Lower lobe of right lung (tissue), 2 donors: ENCODE measurements at places on chromosomes 3 and 15. TPM values are rescaled to one million over a fixed set of nuclear protein-coding genes. Genes with fewer than 3 reads are reported as not detected.

DNA sequence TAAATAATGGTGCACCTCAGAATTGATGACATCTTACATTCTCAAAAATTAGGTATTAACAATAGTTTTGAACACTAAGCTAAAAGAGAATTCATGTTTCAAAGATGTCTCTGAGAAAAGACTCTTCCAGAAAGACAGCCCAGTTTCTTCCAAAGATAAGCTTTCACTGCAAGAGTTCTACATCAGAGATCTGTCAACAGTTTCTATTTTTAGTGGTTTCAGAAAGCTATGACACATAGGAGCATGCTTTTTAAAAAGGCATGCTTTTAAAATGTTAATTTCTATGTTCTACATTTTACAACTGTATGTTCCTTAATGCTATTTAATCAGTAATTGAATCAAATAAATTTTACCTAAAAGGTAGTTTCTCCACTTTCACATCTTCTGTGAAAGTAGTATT lies 88.2 kb downstream of the PLOD2 start:
- DNase-seq = no peak
- peaks cover 8% of the 10 kb centered on the region for H3K36me3 ChIP-seq
- H3K27me3 ChIP-seq = no peaks in the 10 kb centered on the region
- H3K4me3 ChIP-seq = no peak overlapping the region
- no peaks in the 10 kb centered on the region for H3K4me1 ChIP-seq

GRCh38 chr3:67377299-67377698 lies 277.1 kb downstream of the SUCLG2 start:
- no peaks in the 10 kb centered on the region for H3K27me3 ChIP-seq
- H3K36me3 ChIP-seq = peaks cover 5% of the 10 kb centered on the region
- no peak overlapping the region for H3K4me3 ChIP-seq
- DNase-seq = no peak
- no peak overlapping the region for H3K27ac ChIP-seq
- H3K4me1 ChIP-seq = no peaks in the 10 kb centered on the region

DNA sequence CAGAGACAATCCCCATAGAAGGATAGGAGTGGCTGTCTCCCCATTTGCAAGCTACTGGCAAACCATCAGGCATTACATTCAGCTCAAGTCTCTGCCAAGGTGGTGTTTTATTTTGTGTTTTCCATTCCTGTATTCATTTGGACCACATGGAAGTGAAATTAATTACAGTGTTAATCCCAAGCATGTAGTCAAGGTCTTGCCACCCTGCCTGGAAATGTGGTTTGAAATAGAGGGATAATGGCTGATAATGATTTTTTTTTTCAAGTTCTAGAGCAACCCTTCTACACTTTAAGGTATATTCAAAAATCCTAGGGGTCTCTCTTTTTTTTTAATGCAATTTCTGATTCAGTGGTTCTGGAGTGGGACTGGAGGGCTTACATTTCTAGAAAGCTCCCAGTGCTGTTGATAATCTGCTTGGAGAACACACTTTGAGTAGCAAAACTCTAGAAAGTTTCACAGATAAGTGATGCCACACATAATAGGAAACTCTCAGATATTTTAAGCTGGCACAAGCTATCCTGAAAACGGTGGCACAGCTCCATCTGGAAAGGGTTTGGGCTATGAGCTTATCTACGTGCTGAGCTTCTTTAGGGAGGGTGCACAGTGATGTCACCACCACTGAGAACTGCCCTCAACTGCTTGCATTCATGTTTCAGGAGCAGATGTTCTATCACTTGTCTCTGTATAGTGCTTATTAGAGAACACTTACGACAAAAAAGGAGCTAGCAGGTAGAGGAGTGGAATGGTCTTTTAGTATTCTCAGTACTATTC lies 140.1 kb upstream of the IL12A start:
- DNase-seq = no peak
- no peaks in the 10 kb centered on the region for H3K36me3 ChIP-seq
- H3K4me1 ChIP-seq = peaks cover 42% of the 10 kb centered on the region
- no peaks in the 10 kb centered on the region for H3K27me3 ChIP-seq
- H3K4me3 ChIP-seq = no peak overlapping the region

GRCh38 chr3:187973977-187974870 lies 179.7 kb upstream of the LPP start:
- no peak overlapping the region for H3K27ac ChIP-seq
- H3K4me3 ChIP-seq = no peak overlapping the region
- no peaks in the 10 kb centered on the region for H3K4me1 ChIP-seq
- no peaks in the 10 kb centered on the region for H3K27me3 ChIP-seq

- peak overlapping the region; percentile 93 for H3K27ac ChIP-seq
- H3K4me1 ChIP-seq = peaks cover 100% of the 10 kb centered on the region
- no peaks in the 10 kb centered on the region for H3K27me3 ChIP-seq
- no peaks in the 10 kb centered on the region for H3K36me3 ChIP-seq
- peak overlapping the region; percentile 39 for H3K4me3 ChIP-seq
These were observed 37.8 kb downstream of the KLF13 start for GRCh38 chr15:31364301-31365031.

- peaks cover 21% of the 10 kb centered on the region for H3K4me1 ChIP-seq
- H3K27me3 ChIP-seq = no peaks in the 10 kb centered on the region
- no peak for DNase-seq
- peaks cover 16% of the 10 kb centered on the region for H3K36me3 ChIP-seq
These were observed 20.5 kb downstream of the MGLL start for GRCh38 chr3:127801731-127802313.

GRCh38 chr3:150535204-150535603 lies 11.1 kb downstream of the SERP1 start:
- DNase-seq = peak; percentile 53
- no peak overlapping the region for H3K4me3 ChIP-seq
- no peaks in the 10 kb centered on the region for H3K27me3 ChIP-seq
- no peaks in the 10 kb centered on the region for H3K4me1 ChIP-seq
- H3K27ac ChIP-seq = no peak overlapping the region

DNA sequence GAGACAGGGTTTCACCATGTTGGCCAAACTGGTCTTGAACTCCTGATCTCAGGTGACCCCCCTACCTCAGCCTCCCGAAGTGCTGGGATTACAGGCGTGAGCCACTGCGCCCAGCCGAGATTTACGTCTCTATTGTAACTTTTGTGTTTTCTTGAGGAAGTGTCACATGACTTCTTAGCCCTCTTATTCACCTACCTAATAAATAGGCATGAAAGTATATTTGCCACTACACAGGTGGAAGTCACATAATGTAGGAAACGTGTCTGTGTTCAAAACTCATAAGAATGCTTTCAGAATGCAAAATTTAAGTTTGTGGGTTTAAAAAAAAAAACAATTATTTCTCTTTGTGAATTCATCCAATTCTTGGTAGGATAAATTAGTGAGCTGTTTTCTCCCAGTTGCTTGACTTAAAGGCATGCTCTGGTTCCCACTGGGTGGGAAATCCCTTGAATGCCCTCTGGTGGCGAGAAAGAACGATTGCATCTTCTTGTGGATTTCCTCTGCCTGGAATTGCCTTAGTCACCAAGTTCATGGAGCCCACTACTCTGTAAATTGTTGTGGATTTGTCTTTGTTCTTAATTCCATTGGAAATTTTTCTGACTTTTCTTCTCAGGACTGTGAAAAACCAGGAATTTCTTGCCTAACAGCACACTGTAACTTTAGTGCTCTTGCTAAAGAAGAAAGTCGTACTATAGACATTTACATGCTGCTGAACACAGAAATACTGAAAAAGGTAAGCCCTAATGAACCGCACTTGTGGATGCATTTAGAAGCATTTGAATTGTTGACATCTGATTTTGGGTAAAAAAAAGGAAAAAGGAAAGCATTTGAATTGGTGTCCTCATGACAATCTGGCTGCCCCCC lies 82.2 kb upstream of the CTDSPL start:
- peaks cover 15% of the 10 kb centered on the region for H3K4me1 ChIP-seq
- no peak for DNase-seq
- no peaks in the 10 kb centered on the region for H3K27me3 ChIP-seq
- H3K36me3 ChIP-seq = no peaks in the 10 kb centered on the region
- no peak overlapping the region for H3K4me3 ChIP-seq
- no peak overlapping the region for H3K27ac ChIP-seq

GRCh38 chr3:127865941-127866340 lies 43.6 kb upstream of the MGLL start:
- no peaks in the 10 kb centered on the region for H3K36me3 ChIP-seq

- no peaks in the 10 kb centered on the region for H3K27me3 ChIP-seq
- H3K4me3 ChIP-seq = no peak overlapping the region
- H3K36me3 ChIP-seq = no peaks in the 10 kb centered on the region
- no peak for DNase-seq
- H3K27ac ChIP-seq = no peak overlapping the region
These were observed 155.3 kb downstream of the NR1I2 start for GRCh38 chr3:119937229-119937628.

DNA sequence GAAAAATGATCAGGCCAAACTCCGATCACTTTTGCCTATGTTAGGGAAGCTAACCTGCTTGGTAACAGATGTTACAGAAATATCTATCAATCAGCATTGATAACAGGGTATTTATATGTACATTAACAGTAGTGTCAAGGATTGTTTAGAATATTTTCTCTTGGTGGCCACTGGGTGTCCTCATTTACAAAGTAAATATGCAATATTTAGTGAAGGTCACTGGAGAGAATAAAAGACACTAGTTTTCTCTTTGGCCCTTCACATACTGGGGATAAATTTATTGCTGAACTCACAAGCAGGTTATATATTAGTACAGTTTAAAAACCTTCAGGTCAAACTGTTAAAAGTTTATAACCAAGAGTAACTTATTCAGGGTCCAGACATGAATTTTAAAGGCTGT lies 69.0 kb downstream of the TIGIT start:
- H3K4me1 ChIP-seq = peaks cover 3% of the 10 kb centered on the region
- H3K27ac ChIP-seq = no peak overlapping the region
- H3K36me3 ChIP-seq = no peaks in the 10 kb centered on the region
- no peaks in the 10 kb centered on the region for H3K27me3 ChIP-seq
- H3K4me3 ChIP-seq = no peak overlapping the region
- DNase-seq = no peak

- H3K4me3 ChIP-seq = no peak overlapping the region
- H3K36me3 ChIP-seq = no peaks in the 10 kb centered on the region
- H3K27me3 ChIP-seq = no peaks in the 10 kb centered on the region
These were observed 1017.2 kb downstream of the TUSC7 start for GRCh38 chr3:117726776-117727175.

DNA sequence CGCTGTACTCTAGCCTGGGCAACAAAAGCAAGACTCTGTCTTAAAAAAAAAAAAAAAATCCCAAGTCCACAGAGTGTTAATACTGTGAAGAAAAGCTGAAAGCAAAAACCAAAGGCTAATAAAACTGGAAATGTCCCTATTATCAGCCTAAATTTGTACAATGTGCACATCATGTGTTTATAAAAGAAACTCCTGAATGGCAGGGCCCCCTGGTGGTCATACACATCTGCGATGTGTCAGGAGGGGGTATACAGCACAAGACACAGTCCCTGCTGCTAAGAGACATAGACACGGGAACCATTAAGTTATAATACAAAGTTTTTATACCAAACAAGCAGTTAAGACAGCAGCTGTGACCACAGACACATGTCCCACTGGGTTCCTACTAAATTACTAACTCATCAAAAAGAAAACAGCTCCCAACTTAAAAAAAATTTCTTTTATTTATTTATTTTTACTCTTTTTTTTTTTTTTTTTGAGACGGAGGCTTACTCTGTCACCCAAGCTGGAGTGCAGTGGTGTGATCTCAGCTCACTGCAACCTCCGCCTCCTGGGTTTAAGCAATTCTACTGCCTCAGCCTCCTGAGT lies 31.0 kb downstream of the IDH2 start:
- no peak overlapping the region for H3K4me3 ChIP-seq
- peaks cover 26% of the 10 kb centered on the region for H3K4me1 ChIP-seq
- H3K27ac ChIP-seq = peak overlapping the region; percentile 41
- peaks cover 70% of the 10 kb centered on the region for H3K36me3 ChIP-seq
- DNase-seq = peak; percentile 87

DNA sequence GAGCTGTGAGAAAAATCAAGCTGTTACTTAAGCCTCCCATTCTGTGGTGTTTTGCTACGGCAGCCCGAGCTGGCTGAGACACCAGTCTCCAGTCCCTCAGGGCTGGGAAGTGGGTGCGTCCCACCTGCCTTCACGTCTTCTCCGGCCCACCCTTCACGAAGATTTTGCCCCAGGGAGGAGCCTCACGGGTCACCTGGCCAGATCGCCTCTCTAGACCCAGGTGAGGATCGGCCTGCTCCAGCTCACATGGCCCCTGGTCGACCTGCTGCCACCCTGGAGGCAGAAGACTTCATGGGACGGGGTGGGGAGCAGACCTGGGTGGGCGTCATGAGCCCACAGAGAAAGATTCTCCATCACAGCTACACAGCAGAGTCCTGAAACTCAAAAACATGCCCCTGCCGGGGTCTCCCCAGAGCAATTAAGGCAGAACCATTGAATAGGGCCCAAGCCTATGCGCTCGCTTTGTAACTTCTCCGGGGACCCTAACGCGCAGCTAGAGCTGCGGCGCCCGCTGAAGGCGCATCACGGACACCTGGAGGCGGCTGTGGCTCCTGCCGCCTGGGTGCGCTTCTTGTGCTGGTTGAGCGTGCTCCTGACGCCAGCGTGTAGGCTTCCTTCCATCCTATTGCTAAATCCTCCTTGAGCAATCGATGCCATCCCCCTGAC lies 92.6 kb upstream of the ALDH1A3 start:
- H3K27me3 ChIP-seq = no peaks in the 10 kb centered on the region
- DNase-seq = no peak
- no peaks in the 10 kb centered on the region for H3K36me3 ChIP-seq

- H3K4me1 ChIP-seq = peaks cover 15% of the 10 kb centered on the region
- peak overlapping the region; percentile 20 for H3K4me3 ChIP-seq
- no peaks in the 10 kb centered on the region for H3K36me3 ChIP-seq
- peak overlapping the region; percentile 37 for H3K27ac ChIP-seq
- no peak for DNase-seq
- no peaks in the 10 kb centered on the region for H3K27me3 ChIP-seq
These were observed 7.3 kb upstream of the ZBTB38 start for GRCh38 chr3:141360888-141361598.

GRCh38 chr15:60583946-60584345 lies 105.0 kb upstream of the ICE2 start:
- H3K27me3 ChIP-seq = no peaks in the 10 kb centered on the region
- no peak overlapping the region for H3K4me3 ChIP-seq
- H3K27ac ChIP-seq = peak overlapping the region; percentile 5

- H3K36me3 ChIP-seq = no peaks in the 10 kb centered on the region
- no peaks in the 10 kb centered on the region for H3K4me1 ChIP-seq
- no peak overlapping the region for H3K27ac ChIP-seq
- H3K27me3 ChIP-seq = no peaks in the 10 kb centered on the region
- no peak for DNase-seq
- H3K4me3 ChIP-seq = no peak overlapping the region
These were observed 106.3 kb downstream of the STAG1 start for GRCh38 chr3:136645915-136646314.

The LMOD3 gene
- 0.12 TPM for total RNA-seq

The SKOR1 gene
- 0.41 TPM for total RNA-seq

The ROPN1 gene
- total RNA-seq = not detected

The ABHD10 gene
- total RNA-seq = 29.3 TPM

The MUC20 gene
- 14.3 TPM for total RNA-seq

The CFAP100 gene
- 21.5 TPM for total RNA-seq

The TIPIN gene
- 6.9 TPM for total RNA-seq

The GRK7 gene
- not detected for total RNA-seq

The LIPC gene
- total RNA-seq = 1.0 TPM

The RLBP1 gene
- not detected for total RNA-seq

The COL7A1 gene
- total RNA-seq = 2.6 TPM
